ENCODE measurements at places on chromosomes 2 and 18.
A peak's percentile ranks its signal among the peaks of the same experiment; 100 is the strongest.

DNA sequence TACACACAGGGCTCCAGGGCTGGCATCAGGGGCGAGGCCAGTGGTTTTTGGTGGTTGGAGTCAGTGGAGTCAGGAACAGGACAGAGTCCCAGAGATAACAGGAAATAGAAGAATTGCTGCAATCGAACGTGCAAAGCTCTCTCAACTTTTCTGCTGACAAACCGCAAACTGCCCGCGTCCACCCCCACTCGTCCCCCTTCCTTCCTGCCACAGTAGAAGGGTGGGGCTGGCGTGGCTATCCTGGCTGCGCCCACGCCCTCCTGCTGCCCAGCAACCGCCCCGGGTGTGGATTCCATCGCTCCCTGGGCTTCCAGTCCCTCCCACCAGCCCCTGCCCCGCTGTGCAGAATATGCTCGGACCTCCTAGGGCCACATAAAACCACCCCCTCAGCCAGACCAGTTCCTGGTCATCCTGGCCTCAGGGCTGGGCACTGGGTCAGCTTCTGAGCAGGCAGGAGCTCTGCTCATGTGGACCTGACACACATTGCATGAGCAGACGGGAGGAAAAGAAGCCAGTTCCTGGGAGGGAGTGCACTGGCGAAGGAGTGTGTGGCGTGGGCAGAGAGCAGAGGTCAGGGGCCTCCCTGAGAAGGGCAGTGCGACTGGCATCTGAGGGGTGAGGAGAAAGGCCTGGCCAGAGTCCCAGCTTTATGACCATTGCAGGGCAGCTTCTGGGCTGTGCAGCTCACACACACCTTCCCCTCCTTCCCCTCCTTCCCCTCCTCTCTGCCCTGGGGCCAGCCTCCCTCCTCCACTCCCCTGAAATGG, 85.4 kb upstream of the ATG16L1 start:
- peak; percentile 56 for DNase-seq

- peak; percentile 21 for DNase-seq
Measured at GRCh38 chr18:48815581-48816324, 135.0 kb downstream of the SMAD7 start.

GRCh38 chr2:112687522-112687921, 33.3 kb upstream of the NT5DC4 start:
- no peak for DNase-seq

DNA sequence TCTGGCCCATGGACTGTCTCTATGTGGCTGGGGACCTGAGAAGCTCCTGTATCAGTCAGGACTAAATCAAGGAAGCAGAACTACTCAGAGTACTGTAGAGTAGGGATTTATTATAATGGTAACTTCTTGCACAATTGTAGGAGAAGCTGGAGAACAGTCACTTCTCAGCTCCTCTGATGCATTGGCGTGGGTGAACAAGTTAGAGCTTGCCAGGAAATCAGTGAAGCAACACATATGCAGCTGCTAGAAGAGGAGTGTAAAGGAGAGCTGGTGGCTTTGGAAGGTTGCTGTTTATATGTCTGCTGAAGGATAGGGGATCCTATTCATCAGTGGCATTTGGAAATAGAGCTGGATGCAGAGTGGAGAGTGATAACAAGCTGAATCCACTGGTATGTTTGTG, 215.5 kb upstream of the CWC22 start:
- DNase-seq, result no peak

GRCh38 chr18:45359275-45360009, 255.8 kb upstream of the SLC14A2 start:
- no peak for DNase-seq

GRCh38 chr18:67266246-67267237, 250.0 kb downstream of the DSEL start:
- no peak for DNase-seq

DNA sequence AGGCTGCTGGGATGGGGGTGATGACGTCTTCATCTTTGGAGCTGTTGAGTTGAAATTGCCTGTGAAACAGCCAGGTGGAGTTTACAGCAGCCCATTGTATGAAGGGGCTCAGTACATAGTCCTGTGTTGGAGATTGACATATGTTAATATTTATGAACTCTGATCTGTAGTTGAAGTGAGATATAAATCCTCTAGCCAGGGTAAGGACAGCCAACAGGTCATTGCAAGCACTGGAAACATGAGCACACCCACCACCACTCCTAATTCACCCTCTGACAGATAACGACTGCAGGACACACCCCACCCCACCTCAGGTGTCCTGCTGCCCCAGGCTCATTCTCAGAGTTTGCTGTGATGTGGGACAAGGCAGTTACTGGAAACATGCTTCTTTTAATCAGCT, 112.4 kb upstream of the TRIB2 start:
- DNase-seq, result no peak

DNA sequence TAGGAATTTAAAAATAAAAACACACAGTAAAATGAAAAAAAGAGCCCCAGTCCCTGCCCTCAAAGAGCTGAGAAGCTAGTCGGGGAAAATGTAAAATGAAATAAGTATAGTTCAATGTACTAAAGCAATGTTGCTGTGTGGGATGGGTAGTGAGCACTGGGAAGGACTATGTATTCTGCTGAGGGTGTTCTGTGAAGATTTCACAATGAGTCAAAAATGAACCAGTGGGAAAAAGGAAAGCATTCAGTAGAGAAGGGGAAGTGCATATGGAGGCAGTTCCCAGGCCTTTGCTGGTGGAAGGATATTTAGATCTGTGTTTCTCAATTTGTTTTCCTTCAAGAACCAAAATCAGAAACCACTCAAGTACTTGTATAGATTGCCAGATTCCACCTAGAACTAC, 1094.7 kb upstream of the KLHL29 start:
- DNase-seq, result no peak

DNA sequence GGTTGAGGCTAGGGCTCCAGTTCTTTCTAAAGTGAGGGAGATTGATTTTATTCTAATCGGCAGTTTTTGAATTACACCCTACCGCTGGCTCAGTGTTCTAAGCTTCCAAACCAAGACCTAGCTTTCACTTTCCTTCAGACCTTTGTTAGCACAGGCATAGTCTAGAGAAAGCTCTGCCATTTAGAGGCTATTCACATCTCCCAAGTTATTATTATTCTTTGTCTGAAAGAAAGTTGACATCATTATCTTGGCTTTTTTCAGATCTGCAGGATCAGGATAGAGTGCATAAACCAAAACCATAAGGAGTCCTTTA, 276.8 kb downstream of the ASXL3 start:
- DNase-seq, result no peak

DNA sequence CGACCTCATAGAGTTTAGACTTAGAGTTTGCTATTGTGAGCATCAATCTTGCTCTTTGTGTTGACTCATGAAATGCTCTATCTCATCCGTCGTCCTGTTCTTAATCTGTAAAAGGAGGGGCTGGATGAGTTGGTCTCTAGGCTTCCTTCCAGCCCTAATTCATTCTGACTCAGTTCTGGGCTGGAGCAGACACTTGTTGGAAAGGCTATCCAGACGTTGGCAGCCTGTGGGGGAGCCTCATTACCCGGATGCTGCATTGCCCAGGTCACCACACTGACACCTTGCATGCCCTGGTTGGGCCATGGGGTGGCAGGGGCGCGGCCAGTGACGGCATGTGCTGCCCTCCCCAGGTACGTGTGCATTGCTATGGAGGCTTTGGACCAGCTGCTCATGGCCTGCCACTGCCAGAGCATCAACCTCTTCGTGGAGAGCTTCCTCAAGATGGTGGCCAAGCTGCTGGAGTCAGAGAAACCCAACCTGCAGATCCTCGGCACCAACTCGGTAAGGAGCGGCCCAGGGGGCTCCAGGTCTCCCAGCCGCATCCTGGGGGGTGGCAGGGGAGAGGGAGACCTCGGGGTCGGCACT, 61.5 kb downstream of the EFR3B start:
- no peak for DNase-seq

DNA sequence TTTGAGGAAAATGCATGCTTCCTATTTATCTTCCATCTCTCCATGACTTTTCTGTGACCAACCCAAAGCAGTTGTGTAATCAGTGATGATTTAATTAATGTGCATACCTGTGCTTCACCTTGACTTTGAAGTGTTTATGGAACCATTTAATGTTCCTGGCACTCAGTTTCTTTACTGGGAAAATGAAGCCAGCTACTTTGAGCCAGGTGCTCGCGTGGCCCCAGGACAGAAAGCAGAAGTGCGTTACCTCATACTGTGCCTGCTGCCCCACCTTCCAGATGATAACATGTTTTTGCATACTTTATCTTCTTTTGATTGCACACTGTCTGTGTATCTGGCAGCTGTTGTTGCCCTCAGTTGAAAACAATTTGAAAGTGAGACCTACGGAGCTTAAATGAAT, 61.3 kb downstream of the PMAIP1 start:
- no peak for DNase-seq

DNA sequence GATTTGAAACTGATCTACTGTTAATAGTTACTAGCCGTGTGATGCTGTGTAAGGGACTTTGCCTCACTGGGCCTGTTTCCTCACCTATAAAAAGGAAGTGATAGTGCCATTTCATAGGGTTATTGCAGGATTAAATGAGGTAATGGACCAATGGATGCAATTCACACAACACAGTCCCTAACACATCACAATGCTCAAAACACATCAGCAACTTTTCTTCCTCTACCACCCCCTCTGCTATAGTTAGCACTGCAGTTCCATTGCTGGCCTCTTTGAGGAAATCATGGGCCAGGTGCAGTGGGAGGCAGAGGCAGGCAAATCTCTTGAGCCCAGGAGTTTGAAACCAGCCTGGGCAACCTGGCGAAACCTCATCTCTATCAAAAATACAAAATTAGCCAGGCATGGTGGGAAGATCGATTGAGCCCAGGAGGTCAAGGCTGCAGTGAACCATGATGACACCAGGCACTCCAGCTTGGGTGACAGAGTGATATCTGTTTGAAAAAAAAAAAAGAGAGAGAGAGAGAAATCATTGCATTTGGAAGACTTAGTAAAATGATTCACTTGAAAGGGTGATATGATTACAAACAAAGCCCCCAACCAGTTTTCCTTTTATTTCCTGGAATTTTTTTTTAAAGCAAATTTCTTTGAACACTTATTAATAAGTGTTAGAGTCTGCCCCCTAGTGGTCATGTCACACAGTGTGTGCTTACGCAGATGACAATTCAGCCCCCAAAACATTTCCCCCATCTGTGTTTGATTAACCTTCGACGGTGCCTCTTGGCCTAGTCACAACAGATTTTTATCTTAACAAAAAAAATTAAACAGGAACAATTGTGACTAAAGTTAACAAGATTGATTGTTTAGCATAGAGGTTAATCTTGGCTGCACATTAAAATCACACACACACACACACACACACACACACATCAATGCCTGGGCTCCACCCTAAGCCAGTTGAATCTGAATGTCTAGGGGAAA, 88.6 kb upstream of the BCL11A start:
- peak; percentile 30 for DNase-seq

GRCh38 chr2:209937893-209938292, 64.5 kb upstream of the RPE start:
- no peak for DNase-seq

GRCh38 chr2:96692094-96692971, 47.5 kb downstream of the LMAN2L start:
- no peak for DNase-seq
